ENCODE measurements at places on chromosomes 6 and 20.

DNA sequence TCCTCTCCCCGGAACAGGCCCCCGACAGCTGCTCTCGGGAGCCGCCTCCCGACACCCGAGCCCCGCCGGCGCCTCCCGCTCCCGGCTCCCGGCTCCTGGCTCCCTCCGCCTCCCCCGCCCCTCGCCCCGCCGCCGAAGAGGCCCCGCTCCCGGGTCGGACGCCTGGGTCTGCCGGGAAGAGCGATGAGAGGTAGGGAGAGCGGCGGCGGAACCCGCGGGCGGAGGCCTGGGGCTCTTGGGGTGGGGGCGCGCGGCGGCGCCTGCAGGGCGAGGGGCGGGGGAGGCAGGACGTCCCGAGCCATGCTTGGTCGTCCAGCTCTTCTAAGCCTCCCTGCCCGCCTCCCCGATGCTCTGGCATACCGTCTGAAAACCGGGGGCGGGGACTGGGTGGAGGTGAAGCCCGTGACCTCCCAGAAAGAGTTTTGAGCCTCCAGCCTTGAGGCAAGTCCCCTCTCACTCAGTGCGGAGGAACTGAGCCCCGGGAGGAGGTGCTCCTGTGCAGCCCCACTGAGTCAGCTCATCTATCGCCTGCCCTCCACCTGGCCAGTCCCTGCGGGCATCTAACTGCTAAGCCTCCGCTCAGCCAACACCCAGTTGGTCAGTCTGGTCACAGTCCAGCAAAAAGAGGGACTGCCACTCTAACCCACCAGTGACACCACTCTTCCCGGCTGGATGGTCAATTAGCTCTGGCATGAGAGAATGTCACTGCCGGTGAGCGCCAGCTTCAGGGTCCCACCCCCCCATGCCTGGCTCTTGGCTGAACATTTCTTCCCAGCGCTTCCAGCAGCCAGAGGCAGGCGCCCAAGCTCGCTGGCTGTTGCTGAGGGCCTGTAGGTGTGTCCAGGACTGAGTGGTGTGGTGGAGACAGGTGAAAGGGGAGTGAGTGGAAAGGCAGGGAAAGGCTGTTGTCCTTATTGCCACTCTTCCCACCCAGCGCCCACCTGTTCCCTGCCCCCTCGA is 482 bp downstream of the DDR1 start:
- no peak for DNase-seq

GRCh38 chr6:1091900-1092299 is 220.0 kb upstream of the FOXQ1 start:
- DNase-seq, result no peak

GRCh38 chr6:37520926-37521325 is 21.2 kb upstream of the CCDC167 start:
- no peak for DNase-seq

DNA sequence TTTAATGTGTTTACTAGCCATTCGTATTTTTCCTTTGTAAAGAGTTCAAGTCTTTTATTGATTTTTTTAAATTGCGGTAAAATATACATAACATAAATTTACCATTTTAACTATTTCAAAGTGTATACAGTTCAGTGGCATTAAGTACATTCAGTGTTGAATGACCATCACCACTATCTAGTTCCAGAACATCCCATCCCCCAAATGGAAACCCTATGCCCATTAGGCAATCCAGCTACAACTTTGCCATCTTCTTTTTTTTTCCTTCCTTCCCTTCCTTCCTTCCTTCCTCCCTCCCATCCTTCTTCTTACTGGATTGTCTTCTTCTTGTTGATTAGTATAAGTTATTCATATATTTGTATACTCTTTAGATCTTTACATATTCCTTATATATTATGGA is 8.6 kb downstream of the LPIN3 start:
- DNase-seq, result no peak

DNA sequence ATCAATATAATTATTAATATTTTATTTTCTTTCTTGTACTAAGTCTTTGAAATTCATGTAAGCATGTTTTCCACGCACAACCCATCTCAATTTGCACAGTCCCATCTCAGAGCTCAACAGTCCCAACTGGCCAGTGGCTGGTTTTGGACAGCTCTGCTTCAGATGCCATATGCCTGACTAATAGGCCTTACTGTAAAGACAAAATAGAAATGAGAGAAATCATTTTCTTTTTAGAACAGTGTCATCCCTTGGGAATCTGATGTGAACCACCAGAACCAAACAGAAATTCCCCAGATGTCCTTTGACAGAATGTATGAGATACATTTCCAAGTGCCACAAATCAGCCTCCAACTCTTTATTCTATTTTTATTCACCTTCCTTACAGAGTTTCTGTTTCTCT is 338.9 kb downstream of the ESR1 start:
- DNase-seq, result no peak
